ENCODE measurements at places on chromosomes 11 and 22. TPM values are rescaled to one million over a fixed set of nuclear protein-coding genes. Genes with fewer than 3 reads are reported as not detected.
A peak's percentile ranks its signal among the peaks of the same experiment; 100 is the strongest.

GRCh38 chr11:73335204-73335923, 27.3 kb downstream of the ARHGEF17 start:
- H3K4me3 ChIP-seq: no peak overlapping the region
- peak overlapping the region; percentile 51 for H3K27ac ChIP-seq
- H3K4me1 ChIP-seq: peaks cover 44% of the 10 kb centered on the region
- no peaks in the 10 kb centered on the region for H3K36me3 ChIP-seq
- no peaks in the 10 kb centered on the region for H3K27me3 ChIP-seq

The CD6 gene
- total RNA-seq: not detected

The SCGB1C1 gene
- not detected for total RNA-seq

The UPK3A gene
- total RNA-seq: not detected

DNA sequence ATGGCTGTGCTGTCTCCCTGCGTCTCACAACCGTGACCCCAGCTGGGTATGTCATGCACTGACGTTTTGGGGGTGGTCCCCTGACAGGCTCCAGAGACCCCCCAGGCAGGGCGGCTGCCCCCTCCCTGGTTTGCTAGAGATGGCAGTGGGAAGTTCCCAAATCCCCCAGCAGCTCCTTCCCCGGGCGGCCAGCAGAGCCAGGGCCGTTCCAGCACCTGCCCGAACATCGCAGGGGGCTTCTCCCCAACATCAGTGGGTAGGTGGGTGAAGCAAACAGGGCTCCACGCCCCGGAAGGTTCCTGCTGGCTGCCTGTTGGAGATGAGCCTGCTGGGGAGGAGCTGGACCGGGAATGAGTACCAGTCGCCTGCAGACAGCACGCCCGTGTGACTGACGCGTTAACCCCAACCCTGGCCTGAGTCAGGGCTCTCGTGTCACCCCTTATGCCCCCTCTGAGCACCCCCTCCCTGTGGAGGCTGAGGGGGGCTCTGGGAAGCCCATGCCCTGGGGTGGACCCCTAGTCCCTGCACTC, 45.6 kb downstream of the GRAMD4 start:
- no peak for DNase-seq
- H3K4me1 ChIP-seq: no peaks in the 10 kb centered on the region
- H3K27me3 ChIP-seq: no peaks in the 10 kb centered on the region
- H3K36me3 ChIP-seq: no peaks in the 10 kb centered on the region

DNA sequence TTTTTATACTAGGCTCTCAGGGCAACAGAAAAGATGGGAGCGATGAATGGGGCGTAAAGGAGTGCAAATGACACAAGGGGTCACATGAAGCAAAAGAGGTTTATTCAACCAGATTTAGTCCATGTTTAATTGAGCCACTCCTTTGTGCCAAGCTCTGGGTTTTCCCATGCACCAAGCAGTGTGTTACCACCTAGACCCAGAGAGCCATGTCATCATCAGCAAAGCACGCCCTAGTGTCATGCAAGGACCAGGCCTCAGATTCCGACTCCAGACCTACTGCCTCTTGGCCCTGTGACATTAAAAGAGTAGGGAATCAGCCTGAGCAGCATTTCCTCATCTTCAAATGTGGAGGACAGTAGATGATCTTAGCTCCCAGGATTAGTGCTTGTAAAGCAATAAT, 1.1 kb upstream of the IGLL5 start:
- DNase-seq: no peak
- no peaks in the 10 kb centered on the region for H3K4me1 ChIP-seq
- no peak overlapping the region for H3K4me3 ChIP-seq
- H3K36me3 ChIP-seq: no peaks in the 10 kb centered on the region

The AIFM3 gene
- total RNA-seq: 0.65 TPM

GRCh38 chr11:8812438-8812837, 98.6 kb upstream of the AKIP1 start:
- H3K27ac ChIP-seq: no peak overlapping the region
- H3K36me3 ChIP-seq: no peaks in the 10 kb centered on the region
- peak; percentile 37 for DNase-seq
- no peaks in the 10 kb centered on the region for H3K27me3 ChIP-seq
- peaks cover 65% of the 10 kb centered on the region for H3K4me1 ChIP-seq

The TTC28 gene
- total RNA-seq: 41.9 TPM

GRCh38 chr11:11313902-11314692, 39.0 kb downstream of the CSNK2A3 start:
- DNase-seq: peak; percentile 10
- no peaks in the 10 kb centered on the region for H3K36me3 ChIP-seq
- peaks cover 6% of the 10 kb centered on the region for H3K4me1 ChIP-seq

DNA sequence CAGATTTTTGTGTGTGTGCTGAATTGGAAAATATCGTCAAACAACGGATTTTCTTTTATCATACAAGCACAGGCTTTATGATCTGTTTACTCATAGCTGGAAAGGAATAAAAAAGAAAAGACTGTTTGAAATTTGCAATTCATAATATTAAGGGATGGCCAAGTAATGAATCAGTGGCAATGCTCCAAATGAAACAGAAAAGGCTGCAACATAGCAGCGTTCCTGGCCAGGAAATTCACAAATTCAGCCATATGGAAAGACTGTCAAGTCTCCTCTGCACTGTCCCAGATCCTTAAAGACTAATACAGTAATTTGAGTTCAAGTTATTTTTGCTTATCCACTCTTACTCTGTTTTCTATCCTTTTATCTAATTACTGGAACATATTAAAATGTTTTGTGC, 98.2 kb downstream of the MSANTD4 start:
- no peak overlapping the region for H3K27ac ChIP-seq
- no peaks in the 10 kb centered on the region for H3K36me3 ChIP-seq

DNA sequence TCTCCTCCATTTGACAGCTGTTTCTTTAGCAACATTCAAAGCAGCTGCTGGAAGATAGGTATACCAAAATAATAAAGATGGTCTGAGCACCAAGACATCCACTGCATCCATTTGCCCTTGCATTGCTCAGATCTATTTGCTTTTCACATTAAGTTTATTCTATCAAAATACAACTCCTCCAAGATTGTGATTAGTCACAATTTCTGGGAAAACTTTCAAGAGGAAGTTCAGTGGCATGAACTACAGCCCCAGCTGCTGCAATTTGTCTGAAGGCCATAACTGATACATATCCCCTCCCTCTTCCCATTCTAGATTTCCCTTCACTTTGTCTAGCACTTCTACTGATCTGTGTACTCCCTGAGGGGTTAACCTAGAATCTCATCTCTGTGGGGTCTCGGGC, 117.5 kb upstream of the CEP126 start:
- H3K4me3 ChIP-seq: no peak overlapping the region
- peak; percentile 51 for DNase-seq
- no peak overlapping the region for H3K27ac ChIP-seq

The TMEM191C gene
- total RNA-seq: 0.32 TPM

- no peak overlapping the region for H3K4me3 ChIP-seq
- H3K27ac ChIP-seq: no peak overlapping the region
- peaks cover 12% of the 10 kb centered on the region for H3K4me1 ChIP-seq
- DNase-seq: no peak
Observed at GRCh38 chr11:108111126-108111525, 10.2 kb upstream of the ACAT1 start.

DNA sequence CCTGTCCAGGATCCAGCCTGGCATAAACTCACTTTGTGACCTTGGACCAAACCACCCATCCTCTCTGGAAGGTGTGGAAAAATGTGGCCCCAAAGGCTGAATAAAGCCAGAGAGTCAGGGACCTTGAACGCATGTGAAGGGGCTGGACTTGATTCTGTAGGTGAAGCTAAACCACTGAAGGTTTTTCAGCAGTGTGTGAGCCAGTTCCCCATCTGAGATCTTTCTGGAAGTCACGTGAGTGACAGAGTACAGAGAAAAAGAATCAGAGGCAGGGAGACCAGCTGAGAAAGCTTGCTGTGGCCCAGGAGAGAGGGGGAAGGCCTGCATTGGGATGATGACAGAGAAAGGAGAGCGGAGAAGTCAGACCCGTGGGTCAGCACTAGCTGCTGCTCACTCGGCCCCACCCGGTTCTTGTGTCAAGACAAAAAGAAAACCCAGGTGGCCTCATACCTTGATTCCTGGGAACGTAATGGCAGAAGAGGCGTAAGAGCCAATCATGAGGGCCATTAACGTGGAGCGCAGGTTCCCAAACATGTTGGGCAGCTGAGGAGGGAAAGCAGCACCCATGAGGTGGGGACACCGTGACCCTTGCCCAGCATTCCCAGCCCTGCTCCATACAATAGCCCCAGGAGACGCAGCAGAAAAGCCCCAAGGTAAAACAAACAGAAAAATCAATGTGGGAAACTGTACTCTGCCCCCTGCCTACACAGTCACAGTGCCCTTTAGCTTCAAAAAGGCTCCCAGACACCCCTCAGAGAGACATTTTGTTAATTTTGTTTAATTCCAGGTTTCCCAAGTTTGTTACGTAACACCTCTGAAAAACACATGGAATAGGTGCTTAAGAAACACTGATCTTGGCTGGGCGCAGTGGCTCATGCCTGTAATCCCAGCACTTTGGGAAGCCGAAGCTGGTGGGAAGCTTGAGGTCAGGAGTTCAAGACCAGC, 17.9 kb downstream of the SLC43A1 start:
- H3K4me1 ChIP-seq: no peaks in the 10 kb centered on the region
- no peak overlapping the region for H3K27ac ChIP-seq
- no peaks in the 10 kb centered on the region for H3K27me3 ChIP-seq
- no peak overlapping the region for H3K4me3 ChIP-seq

The SLC35F2 gene
- total RNA-seq: 12.9 TPM

- H3K36me3 ChIP-seq: no peaks in the 10 kb centered on the region
- no peak for DNase-seq
- no peak overlapping the region for H3K4me3 ChIP-seq
- no peaks in the 10 kb centered on the region for H3K27me3 ChIP-seq
Observed at GRCh38 chr11:14812757-14813156, 79.3 kb downstream of the CYP2R1 start.

GRCh38 chr11:95531116-95531515, 258.5 kb downstream of the FAM76B start:
- H3K36me3 ChIP-seq: no peaks in the 10 kb centered on the region
- peak; percentile 70 for DNase-seq
- peaks cover 9% of the 10 kb centered on the region for H3K4me1 ChIP-seq
- H3K27me3 ChIP-seq: no peaks in the 10 kb centered on the region
- no peak overlapping the region for H3K4me3 ChIP-seq
- no peak overlapping the region for H3K27ac ChIP-seq

DNA sequence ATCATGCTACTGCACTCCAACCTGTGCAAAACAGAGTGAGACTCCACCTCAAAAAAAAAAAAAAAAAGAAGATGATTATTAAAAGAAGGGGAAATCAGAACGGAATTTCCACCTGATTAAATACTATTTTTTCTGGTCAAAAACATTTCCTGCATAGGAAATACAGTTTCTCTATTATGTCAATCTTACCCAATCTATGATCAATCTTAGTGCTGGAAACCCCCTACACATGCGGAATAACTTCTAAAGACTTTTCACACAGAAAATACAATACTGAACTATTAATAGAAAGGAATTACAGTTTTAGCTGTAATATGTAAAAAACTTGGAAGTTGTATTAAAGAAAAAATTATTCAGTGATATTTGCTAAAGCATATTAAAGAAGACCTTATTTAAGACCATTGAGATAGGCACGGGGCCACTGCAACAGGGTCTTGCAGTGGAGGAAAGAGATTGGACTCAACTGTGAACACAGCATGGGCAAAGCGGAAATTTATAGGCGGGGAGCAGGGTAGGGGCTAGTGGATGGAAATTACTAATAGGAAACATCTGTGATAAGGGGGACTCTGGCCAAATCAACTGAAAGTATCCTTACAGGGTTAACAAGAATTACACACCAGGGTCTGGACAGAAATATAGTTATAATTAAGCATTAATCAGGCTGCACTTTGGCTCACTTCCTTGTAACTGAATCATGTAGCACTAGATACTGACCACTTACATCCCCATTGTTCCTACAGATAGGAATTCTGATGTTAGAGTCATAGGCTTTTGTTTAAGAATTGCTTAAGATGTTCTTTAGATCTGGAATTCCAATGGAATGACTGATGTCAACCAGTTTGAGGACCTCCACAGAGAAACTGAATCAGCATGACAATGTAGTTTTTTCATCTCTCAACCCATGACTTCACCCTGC, 411.5 kb upstream of the DDI1 start:
- no peak overlapping the region for H3K4me3 ChIP-seq
- H3K36me3 ChIP-seq: no peaks in the 10 kb centered on the region
- H3K4me1 ChIP-seq: peaks cover 43% of the 10 kb centered on the region
- DNase-seq: peak; percentile 95
- no peaks in the 10 kb centered on the region for H3K27me3 ChIP-seq

The OR2AT4 gene
- not detected for total RNA-seq

DNA sequence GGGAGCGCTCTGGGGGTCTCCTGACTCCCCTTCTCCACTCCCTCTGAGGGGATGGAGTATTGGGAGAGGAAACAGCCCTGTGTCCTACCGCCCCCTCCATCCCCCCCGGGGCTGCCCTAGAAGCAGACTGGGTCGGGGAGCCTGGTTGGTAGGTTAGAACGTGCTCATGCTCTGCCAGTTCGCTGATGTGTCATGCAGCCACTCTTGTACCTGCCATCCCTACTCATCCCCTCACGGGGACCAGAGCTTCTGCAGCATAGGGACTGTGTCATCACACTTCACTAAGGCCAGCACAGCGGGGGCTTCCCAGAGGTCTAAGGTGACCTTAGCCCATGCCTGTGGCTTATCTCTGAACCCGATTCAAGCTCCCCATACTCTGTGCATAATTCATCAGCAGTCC, 4.7 kb downstream of the KCNJ1 start:
- H3K27ac ChIP-seq: peak overlapping the region; percentile 57
- peak; percentile 4 for DNase-seq
- H3K4me1 ChIP-seq: peaks cover 37% of the 10 kb centered on the region
- H3K36me3 ChIP-seq: no peaks in the 10 kb centered on the region
- no peak overlapping the region for H3K4me3 ChIP-seq

GRCh38 chr22:37088108-37088605, 21.4 kb downstream of the TMPRSS6 start:
- no peaks in the 10 kb centered on the region for H3K36me3 ChIP-seq
- DNase-seq: peak; percentile 60
- no peak overlapping the region for H3K4me3 ChIP-seq
- no peaks in the 10 kb centered on the region for H3K27me3 ChIP-seq

The NLRP6 gene
- not detected for total RNA-seq

All from GM23248 (cell line).